ENCODE measurements at places on chromosomes 12 and 14. TPM values are rescaled to one million over a fixed set of nuclear protein-coding genes. Genes with fewer than 3 reads are reported as not detected.

DNA sequence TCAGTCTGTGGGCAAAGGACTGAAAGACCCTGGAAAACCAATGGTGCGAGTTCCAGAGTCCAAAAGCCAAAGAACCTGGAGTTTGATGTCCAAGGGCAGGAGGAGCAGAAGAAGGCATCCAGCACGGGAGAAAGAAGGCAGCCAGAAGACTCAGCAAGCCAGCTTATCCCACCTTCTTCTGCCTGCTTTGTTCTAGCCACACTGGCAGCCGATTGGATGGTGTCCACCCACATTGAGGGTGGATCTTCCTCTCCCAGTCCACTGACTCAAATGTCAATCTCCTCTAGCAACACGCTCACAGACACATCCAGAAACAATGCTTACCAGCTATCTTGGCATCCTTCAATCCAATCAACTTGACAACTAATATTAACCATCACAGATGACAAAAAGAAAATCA is 57.2 kb upstream of the CAPRIN2 start:
- no peak for DNase-seq
- H3K27me3 ChIP-seq, result no peaks in the 10 kb centered on the region
- H3K36me3 ChIP-seq, result no peaks in the 10 kb centered on the region
- H3K4me1 ChIP-seq, result no peaks in the 10 kb centered on the region
- H3K27ac ChIP-seq, result no peak overlapping the region

GRCh38 chr12:93008044-93008778 is 79.1 kb upstream of the EEA1 start:
- no peaks in the 10 kb centered on the region for H3K27me3 ChIP-seq
- no peaks in the 10 kb centered on the region for H3K4me1 ChIP-seq
- no peak for DNase-seq
- H3K36me3 ChIP-seq, result no peaks in the 10 kb centered on the region

DNA sequence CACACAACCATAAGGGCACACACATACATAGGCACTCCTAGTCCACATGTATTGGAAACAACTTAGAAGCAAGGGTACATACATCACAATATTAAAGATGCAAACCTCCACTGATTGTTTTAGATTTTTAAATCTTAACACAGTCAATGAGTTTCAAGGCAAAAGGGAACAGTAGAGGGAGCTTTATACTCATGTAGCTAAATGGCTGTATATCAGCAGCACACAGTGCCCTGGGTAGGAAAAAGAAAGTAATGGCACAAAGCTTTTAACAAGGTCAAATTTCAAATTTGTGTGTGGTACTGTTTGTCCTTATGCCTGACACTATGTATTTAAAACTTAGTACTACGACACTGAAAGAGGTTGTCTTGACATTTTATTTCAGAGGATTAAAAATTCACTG is 262.0 kb downstream of the MED13L start:
- no peak for DNase-seq
- peaks cover 69% of the 10 kb centered on the region for H3K36me3 ChIP-seq
- no peak overlapping the region for H3K27ac ChIP-seq
- H3K4me1 ChIP-seq, result peaks cover 11% of the 10 kb centered on the region

- no peaks in the 10 kb centered on the region for H3K4me1 ChIP-seq
- no peak overlapping the region for H3K27ac ChIP-seq
- no peak for DNase-seq
- no peaks in the 10 kb centered on the region for H3K27me3 ChIP-seq
- no peaks in the 10 kb centered on the region for H3K36me3 ChIP-seq
Observed at GRCh38 chr14:72766296-72766695, 127.6 kb downstream of the DPF3 start.

GRCh38 chr12:127239781-127240180 is 1027.2 kb upstream of the TMEM132C start:
- H3K4me1 ChIP-seq, result no peaks in the 10 kb centered on the region
- H3K27me3 ChIP-seq, result no peaks in the 10 kb centered on the region
- H3K36me3 ChIP-seq, result no peaks in the 10 kb centered on the region
- no peak for DNase-seq
- no peak overlapping the region for H3K4me3 ChIP-seq

- no peak overlapping the region for H3K4me3 ChIP-seq
- H3K27me3 ChIP-seq, result no peaks in the 10 kb centered on the region
- H3K36me3 ChIP-seq, result peaks cover 25% of the 10 kb centered on the region
- no peak for DNase-seq
- no peaks in the 10 kb centered on the region for H3K4me1 ChIP-seq
Observed at GRCh38 chr12:132834181-132834711, 5.6 kb upstream of the GOLGA3 start.

DNA sequence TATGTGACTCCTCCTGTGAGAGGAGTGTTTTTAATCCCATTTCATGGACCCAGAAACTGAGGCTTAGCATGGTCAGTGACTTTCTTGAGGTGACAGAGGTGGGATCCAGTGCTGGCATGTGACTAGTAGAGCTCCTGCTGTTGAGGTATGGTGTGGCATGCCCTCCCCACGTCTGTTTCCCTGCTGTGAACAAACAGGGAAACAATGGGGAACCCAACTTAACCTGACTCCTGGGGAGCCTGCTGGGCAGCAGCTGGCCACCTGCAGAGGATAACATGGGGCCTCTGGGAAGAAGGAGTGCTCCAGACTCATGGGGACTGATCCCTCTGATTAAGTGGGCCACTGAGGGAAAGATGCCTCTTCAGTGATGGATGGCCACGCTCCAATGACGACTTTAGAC is 114.0 kb downstream of the BEGAIN start:
- no peaks in the 10 kb centered on the region for H3K27me3 ChIP-seq
- peaks cover 5% of the 10 kb centered on the region for H3K36me3 ChIP-seq
- no peaks in the 10 kb centered on the region for H3K4me1 ChIP-seq
- H3K27ac ChIP-seq, result no peak overlapping the region
- H3K4me3 ChIP-seq, result no peak overlapping the region

DNA sequence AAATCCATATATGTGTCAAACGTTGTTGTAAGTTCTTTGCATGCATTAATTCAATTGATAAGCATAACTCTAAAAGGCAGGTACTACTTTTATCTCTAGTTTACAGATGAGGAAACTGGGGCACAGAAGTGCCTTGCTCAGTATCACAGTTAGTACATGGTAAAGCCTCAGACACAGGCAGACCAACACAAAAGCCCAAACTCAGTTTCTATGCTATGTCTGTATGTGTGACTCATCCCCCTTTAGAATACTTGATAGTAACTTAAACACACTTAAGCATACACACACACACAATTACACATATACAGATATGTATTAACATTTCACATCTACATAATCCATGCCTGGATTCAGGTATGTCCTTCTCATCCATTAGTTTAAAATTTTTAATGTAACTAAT is 88.0 kb downstream of the EPS8 start:
- peaks cover 61% of the 10 kb centered on the region for H3K4me1 ChIP-seq
- H3K4me3 ChIP-seq, result no peak overlapping the region
- no peaks in the 10 kb centered on the region for H3K27me3 ChIP-seq
- DNase-seq, result no peak
- peak overlapping the region; percentile 37 for H3K27ac ChIP-seq

DNA sequence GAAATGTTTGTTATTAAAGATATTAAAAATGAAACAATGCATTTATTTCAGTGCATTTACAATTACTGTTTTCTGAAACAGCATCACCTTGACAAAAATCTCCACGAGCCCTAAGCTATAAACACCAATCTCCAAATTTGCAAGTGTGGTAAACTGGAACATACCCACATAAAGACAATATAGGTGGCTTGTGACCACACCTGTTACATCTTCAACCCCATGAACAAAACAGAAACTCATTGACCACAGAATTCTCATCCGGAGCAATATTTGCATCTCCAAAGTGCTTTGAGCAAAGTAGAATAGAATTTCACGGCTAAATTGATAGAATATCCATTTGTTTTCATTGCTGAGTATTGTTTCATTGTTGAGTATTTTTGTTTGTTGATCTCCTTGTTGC is 375.2 kb upstream of the FLRT2 start:
- no peaks in the 10 kb centered on the region for H3K27me3 ChIP-seq
- H3K36me3 ChIP-seq, result no peaks in the 10 kb centered on the region
- no peak overlapping the region for H3K27ac ChIP-seq
- no peaks in the 10 kb centered on the region for H3K4me1 ChIP-seq
- no peak for DNase-seq

- H3K27ac ChIP-seq, result no peak overlapping the region
- no peaks in the 10 kb centered on the region for H3K27me3 ChIP-seq
- no peak overlapping the region for H3K4me3 ChIP-seq
- DNase-seq, result peak; percentile 47
Observed at GRCh38 chr14:88045705-88046104, 40.8 kb downstream of the GPR65 start.

GRCh38 chr12:130482448-130482847 is 144.8 kb downstream of the PIWIL1 start:
- DNase-seq, result no peak
- peaks cover 12% of the 10 kb centered on the region for H3K27me3 ChIP-seq
- no peaks in the 10 kb centered on the region for H3K36me3 ChIP-seq
- no peak overlapping the region for H3K27ac ChIP-seq

DNA sequence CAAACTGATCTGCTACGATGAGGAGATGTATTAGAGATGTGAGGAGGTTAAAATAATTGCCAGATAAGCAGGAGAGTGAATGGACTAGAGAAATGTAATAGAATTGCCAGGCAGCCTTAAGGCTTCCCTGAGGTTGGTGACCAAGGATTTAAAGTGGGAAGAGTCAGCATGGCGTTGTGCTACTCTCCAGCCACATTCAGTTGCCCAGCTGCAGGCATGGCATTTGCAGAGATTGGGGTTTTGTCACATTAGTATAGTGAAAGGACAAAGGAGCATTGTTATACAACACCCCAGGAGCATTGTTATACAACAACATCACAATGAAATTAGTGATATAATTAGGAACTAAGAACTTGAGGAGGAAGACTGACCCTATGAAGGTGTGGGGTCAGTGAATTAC is 31.7 kb downstream of the MARK3 start:
- H3K4me3 ChIP-seq, result no peak overlapping the region
- peaks cover 43% of the 10 kb centered on the region for H3K36me3 ChIP-seq
- no peak overlapping the region for H3K27ac ChIP-seq
- DNase-seq, result no peak
- H3K4me1 ChIP-seq, result peaks cover 19% of the 10 kb centered on the region

- no peaks in the 10 kb centered on the region for H3K36me3 ChIP-seq
- peak; percentile 96 for DNase-seq
- peak overlapping the region; percentile 83 for H3K27ac ChIP-seq
- peaks cover 10% of the 10 kb centered on the region for H3K4me1 ChIP-seq
- H3K27me3 ChIP-seq, result peaks cover 4% of the 10 kb centered on the region
Observed at GRCh38 chr12:132189378-132190011, 45.2 kb downstream of the NOC4L start.

DNA sequence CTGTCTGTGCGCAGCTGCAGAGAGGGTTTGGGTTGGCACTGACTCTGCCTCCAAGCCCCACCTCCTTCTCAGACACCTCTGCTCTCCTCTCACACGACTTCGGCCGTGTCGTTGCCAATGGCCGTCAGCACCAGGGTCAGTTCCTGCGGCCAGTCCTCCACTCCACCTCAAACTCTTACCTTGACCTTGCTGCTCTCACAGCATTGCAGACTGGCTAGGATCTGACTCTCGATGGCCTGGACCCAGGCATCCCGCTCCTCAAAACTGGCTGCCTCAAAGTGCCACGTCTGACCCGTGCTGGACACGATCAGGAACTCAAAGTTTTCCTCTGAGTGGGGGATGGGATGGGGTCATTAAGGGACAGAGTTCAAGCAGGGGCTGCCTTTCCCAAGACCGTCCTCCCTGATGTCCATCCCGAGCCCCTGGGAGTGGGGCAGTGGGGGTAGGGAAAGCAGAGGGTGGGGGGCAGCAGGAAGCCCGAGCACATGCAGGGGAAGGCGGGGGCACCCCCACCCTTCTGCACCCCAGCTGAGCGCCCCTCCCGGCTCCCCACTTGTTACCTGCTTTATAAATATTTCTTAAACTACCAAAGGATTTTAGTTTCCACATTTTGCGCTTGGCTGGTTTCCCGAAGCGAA is 10.7 kb downstream of the AGAP2 start:
- no peak for DNase-seq
- no peak overlapping the region for H3K4me3 ChIP-seq
- peaks cover 8% of the 10 kb centered on the region for H3K4me1 ChIP-seq
- H3K27me3 ChIP-seq, result peaks cover 7% of the 10 kb centered on the region

GRCh38 chr12:47207340-47207717 is 127.6 kb upstream of the AMIGO2 start:
- peak overlapping the region; percentile 49 for H3K27ac ChIP-seq
- H3K4me3 ChIP-seq, result no peak overlapping the region
- DNase-seq, result peak; percentile 76
- H3K36me3 ChIP-seq, result no peaks in the 10 kb centered on the region
- peaks cover 17% of the 10 kb centered on the region for H3K4me1 ChIP-seq

DNA sequence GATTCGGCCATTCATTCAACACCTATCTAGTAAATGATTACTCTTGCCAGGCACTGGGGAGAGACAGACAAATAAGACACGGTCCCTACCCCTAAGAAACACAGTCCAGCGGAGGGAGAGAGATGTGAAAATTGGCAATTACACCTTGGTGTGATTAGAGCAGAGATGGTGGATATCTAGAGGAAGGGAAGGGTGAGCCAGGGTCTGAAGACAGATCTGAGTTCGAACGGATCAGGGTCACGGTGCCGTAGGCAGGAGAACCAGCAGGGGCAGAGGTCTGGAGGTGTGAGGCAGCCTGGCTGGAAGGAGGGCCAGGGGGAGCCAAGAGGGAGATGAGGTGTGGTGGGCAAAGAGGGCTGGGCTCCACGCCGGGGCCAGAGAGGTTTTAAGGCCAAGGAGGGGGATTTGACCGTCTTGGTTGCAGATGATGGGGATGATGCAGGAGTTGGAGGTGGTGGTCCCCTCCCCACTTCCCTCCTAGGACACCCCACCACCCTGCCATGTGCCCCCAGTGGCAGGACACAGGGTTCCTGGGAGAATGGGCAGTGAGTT is 27.1 kb downstream of the FAM222A start:
- no peaks in the 10 kb centered on the region for H3K36me3 ChIP-seq
- H3K27me3 ChIP-seq, result peaks cover 9% of the 10 kb centered on the region
- H3K4me1 ChIP-seq, result peaks cover 15% of the 10 kb centered on the region
- H3K4me3 ChIP-seq, result no peak overlapping the region
- H3K27ac ChIP-seq, result no peak overlapping the region
- DNase-seq, result peak; percentile 31

- H3K4me1 ChIP-seq, result peaks cover 6% of the 10 kb centered on the region
- no peaks in the 10 kb centered on the region for H3K27me3 ChIP-seq
- no peak for DNase-seq
- H3K4me3 ChIP-seq, result no peak overlapping the region
- H3K27ac ChIP-seq, result no peak overlapping the region
- no peaks in the 10 kb centered on the region for H3K36me3 ChIP-seq
Observed at GRCh38 chr14:89207925-89208328, 209.1 kb downstream of the FOXN3 start.

- no peaks in the 10 kb centered on the region for H3K27me3 ChIP-seq
- no peak overlapping the region for H3K27ac ChIP-seq
- no peaks in the 10 kb centered on the region for H3K4me1 ChIP-seq
- no peak for DNase-seq
Observed at GRCh38 chr12:60803147-60803546, 1207.3 kb downstream of the SLC16A7 start.

GRCh38 chr12:41992022-41992421 is 152.7 kb downstream of the GXYLT1 start:
- H3K27ac ChIP-seq, result no peak overlapping the region
- H3K4me3 ChIP-seq, result no peak overlapping the region
- no peaks in the 10 kb centered on the region for H3K36me3 ChIP-seq
- H3K4me1 ChIP-seq, result no peaks in the 10 kb centered on the region

Gene GDF3
- 0.30 TPM for total RNA-seq

Gene LRRIQ1
- total RNA-seq, result 10.6 TPM

Gene C3AR1
- total RNA-seq, result 62.1 TPM

Gene AQP5
- 6.4 TPM for total RNA-seq

Gene PLEKHD1
- total RNA-seq, result 0.47 TPM

Gene ANG
- 29.3 TPM for total RNA-seq

Gene SMIM41
- total RNA-seq, result 4.3 TPM

Gene CAPS2
- 12.1 TPM for total RNA-seq

Gene OTUB2
- total RNA-seq, result 1.9 TPM

Gene KRT3
- not detected for total RNA-seq

Gene TPPP2
- not detected for total RNA-seq

Data from lower lobe of right lung (tissue), 2 donors.